ENCODE measurements at places on chromosomes 1 and 21.

DNA sequence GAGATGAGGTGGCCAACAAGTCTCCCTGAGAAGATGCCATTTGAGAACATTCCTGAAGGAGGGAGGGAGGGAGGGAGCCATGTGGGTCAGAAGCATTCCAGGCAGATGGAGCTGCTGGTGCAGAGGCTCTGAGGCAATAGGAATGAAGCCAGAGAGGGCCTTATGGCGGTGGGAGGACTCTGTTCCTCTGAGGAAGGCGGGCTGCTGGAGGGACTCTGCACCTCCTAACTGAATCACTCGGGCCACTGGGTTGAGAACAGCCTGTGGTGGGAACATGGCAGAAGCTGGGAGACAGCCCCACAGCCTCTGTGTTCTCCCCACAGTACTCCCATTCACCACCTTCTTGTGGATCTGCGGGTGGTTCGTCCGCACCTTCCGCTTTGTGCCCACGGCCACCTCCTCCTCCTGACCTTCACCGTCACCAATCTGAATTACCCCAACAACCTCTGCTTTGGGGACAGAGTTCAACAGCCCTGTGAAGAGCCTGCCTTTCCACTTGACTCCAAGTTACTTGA, 2.4 kb upstream of the TMEM125 start:
- no peak for DNase-seq

- DNase-seq, result no peak
Measured at GRCh38 chr1:232293361-232293760, 336.6 kb downstream of the SIPA1L2 start.

DNA sequence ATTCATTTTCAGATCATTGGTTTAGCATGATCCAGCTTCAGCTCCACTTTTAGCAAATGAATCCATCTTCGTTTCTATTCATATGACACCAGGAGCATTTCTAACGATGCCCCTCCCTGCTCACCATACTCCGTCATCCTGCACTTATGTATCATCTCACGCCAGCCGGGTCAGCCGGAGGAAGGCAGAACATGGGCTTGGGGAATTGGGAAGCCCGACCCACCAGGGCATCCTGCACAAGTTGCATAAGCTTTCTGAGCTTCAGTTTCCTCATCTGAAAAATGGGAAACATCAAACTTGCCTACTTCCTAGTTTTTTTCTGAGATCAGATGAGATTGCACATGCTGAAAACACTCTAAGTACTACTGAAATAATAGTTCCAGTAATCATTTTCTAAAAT, 194.7 kb downstream of the AK5 start:
- DNase-seq, result no peak

DNA sequence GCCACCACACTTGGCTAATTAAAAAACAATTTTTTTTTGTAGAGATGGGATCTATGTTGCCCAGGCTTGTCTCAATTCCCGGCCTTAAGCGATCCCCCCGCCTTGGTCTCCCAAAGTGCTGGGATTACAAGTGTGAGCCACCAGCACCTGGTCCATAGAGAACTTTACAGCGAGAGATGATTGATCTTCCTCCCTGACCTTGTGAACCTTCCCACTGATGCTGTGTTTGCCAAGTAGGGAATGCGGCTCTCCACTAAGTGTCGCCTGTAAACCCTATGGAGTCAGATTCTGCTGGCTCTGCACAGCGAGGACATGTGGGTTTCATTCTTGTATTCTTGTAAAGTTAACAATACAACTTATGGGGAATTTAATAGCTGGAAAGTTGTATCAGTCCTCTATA, 81.3 kb upstream of the LYST start:
- no peak for DNase-seq

DNA sequence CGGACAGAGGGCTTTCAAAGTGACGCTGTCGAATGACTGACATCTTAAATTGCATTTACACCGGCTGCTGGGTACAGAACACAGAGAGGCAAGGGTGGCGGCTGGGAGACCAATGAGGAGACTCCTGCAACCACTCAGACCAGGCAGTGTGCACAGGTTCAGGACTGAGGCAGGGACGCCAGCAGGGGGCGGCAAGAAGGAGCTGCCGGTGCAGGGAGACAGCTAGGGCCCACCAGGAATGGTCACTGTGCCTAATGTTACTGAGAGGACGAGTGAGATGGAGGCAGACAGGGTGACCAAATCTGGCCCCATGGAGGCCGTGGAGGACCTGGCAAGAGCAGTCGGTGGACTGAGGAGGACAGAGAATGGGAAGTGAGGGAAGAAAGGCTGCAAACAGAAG, 23.5 kb downstream of the GLIS1 start:
- DNase-seq, result no peak

DNA sequence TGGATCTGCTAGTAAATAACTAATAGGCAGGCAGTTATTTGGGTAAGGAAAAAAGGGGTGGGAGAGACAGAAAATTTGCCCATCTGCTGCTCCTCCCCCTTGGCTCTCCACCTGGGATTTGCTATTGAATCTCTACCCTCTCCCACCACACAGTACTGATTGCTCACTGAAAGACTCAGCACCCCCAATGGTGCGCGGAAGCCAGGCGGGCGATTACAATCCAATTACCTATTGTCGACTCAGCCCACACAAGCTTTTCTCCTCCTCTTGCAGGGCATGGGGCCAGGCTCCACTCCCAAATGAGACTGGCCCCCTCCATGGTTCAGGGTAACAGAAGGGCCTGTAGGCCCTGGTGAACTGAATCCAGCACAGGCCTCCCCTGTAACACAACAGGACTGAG, 2.7 kb upstream of the HMGN2 start:
- no peak for DNase-seq

GRCh38 chr1:102897557-102897956, 210.8 kb downstream of the COL11A1 start:
- DNase-seq, result no peak
